ENCODE measurements at places on chromosomes 7 and 10. TPM values are rescaled to one million over a fixed set of nuclear protein-coding genes. Genes with fewer than 3 reads are reported as not detected.
A peak's percentile ranks its signal among the peaks of the same experiment; 100 is the strongest.

DNA sequence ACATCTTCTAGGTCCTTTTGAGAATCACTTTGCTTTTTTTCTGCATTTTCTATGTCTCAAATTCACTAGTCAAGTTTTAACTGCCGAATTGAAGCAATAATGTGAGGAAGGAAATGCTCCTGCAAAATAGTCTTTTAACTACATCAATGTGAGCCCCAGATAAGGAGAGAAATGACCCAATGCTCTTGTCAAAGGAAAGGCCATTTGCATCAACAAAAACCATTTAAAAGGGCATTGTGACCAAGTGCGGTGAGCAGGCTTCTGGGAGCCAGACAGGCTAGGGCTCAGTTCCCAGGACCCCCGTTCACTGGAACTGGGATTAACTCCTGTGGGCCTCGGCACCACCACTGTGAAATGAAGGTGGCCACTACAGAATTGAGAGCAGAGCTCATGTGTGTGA, 127.9 kb upstream of the EEPD1 start:
- no peak for DNase-seq

GRCh38 chr10:124601016-124601415, 139.4 kb downstream of the LHPP start:
- no peak for DNase-seq

- no peak for DNase-seq
These were observed 866.4 kb downstream of the LRMDA start for GRCh38 chr10:76297780-76298281.

GRCh38 chr10:70158113-70158512, 11.6 kb upstream of the TYSND1 start:
- no peak for DNase-seq

- no peak for DNase-seq
These were observed 66.9 kb downstream of the MTPAP start for GRCh38 chr10:30282221-30282620.

DNA sequence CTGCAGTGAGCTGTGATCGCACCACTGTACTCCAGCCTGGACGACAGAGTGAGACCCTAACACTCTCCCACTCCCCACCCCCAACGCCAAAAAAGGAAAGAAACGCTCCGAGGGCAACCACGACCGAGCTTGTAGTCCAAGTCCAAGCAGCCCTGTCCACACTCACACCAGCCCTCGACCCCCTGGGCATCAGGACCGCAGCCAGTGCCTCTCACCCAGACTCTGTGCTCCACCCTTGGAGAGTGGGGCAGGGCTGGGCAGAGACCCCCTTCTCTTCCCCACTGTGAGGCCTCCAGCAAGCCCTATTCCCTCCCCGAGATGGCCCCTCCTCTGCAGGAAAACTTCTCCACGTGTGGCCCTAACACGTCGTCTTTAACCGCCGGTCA, 82.6 kb downstream of the FOXL3 start:
- peak; percentile 71 for DNase-seq

- DNase-seq = no peak
These were observed 14.4 kb downstream of the CCDC6 start for GRCh38 chr10:59891936-59892335.

GRCh38 chr10:102850025-102850518, 4.0 kb upstream of the BORCS7 start:
- DNase-seq = no peak

Gene SEMA3C
- total RNA-seq = 59.2 TPM

Gene SRRM3
- total RNA-seq = 8.5 TPM

Gene STN1
- total RNA-seq = 22.0 TPM

Gene NEUROD6
- total RNA-seq = not detected

Gene PTPRE
- total RNA-seq = 10.2 TPM

Gene ITIH5
- total RNA-seq = 11.3 TPM

Measured in suprapubic skin (tissue), 4 donors.